ENCODE measurements at places on chromosomes 13 and 19.

- peak; percentile 48 for DNase-seq
Observed at GRCh38 chr19:4909156-4909896, at the start of gene UHRF1. Gene UHRF1, plus strand, starts transcription at chr19:4909501. Its CDS starts 1,385 bp downstream, at chr19:4910886.

- DNase-seq, result no peak
Observed at GRCh38 chr19:51695088-51695487, 2.0 kb downstream of the SPACA6 start.

GRCh38 chr13:71030784-71031183, 836.2 kb downstream of the DACH1 start:
- DNase-seq, result no peak

DNA sequence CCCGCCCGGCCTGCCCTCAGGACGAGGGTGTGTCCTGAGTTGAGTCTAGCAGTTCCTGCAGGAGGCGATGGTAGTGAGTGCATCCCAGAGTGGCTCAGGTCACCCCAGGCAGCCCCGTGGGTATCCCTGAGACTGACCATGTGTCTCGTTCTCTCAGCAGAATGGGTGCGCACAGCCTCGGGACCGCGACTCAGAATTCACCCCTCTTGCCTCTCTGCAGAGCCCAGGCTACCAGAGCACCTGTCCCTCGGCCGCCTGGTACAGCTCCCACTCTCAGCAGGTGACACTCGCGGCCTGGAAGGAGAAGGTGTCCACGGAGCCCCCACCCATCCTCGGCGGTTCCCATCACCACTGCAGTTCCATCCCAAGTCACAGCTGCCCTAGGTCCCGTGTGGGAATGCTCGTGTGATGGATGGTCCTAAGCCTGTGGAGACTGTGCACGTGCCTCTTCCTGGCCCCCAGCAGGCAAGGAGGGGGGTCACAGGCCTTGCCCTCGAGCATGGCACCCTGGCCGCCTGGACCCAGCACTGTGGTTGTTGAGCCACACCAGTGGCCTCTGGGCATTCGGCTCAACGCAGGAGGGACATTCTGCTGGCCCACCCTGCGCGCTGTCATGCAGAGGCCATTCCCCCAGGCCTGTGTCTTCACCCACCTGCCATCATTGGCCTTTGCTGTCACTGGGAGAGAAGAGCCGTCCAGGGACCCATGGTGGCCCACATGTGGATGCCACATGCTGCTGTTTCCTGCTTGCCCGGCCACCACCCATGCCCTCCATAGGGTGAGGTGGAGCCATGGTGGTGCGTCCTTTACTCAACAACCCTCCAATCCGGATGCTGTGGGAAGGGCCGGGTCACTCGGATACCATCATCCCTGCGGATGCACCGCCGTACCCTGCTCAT, 87.1 kb upstream of the MCF2L start:
- no peak for DNase-seq

- DNase-seq, result no peak
Observed at GRCh38 chr13:40060296-40061007, 405.0 kb downstream of the COG6 start.

DNA sequence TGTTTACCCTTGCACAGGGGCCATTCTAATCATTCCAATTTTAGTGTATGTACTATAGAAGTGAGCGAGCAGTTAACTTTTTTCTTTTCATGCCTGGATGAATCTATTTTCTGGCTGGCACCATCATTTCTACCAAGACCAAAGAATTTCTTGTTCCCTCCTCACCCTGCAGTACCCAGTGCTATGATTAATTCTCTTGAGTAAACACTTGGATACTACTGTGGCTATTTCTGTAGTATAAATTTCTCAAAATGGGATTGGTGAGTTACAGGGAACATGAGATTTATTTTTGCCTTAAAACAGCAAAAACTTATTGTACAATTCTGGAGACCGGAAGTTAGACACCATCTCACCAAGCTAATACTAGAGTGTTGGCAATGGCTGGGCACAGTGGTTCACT, 7.6 kb downstream of the ZNF446 start:
- no peak for DNase-seq

All from colonic mucosa (tissue), 4 donors.